ENCODE measurements at places on chromosomes 1 and 21.

DNA sequence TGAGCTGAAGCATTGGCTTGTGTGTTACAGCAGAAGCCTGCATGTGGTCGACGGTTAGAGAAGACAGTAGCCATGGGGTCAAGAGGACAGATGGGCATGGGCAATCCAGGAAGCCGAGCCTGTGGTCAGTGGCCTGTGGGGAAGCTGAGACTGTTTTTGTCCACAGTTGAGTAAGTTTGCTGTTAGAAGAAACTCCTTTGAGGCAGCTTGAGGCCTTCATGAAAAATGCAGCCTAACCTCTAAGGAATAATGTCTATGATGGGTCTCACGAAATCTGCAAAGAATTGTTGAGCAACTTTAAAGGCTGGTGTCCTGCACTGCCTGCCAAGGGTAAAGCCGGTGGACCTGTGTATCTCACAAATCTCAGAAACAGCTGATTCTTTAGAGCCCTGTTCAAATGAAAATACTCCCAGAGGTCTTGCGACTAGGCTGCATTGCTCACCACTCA is 322.4 kb downstream of the SETD4 start:
- DNase-seq, result no peak

GRCh38 chr1:48939042-48939441 is 162.4 kb upstream of the BEND5 start:
- no peak for DNase-seq

- no peak for DNase-seq
These were observed 10.1 kb downstream of the CCDC27 start for GRCh38 chr1:3762151-3762872.

DNA sequence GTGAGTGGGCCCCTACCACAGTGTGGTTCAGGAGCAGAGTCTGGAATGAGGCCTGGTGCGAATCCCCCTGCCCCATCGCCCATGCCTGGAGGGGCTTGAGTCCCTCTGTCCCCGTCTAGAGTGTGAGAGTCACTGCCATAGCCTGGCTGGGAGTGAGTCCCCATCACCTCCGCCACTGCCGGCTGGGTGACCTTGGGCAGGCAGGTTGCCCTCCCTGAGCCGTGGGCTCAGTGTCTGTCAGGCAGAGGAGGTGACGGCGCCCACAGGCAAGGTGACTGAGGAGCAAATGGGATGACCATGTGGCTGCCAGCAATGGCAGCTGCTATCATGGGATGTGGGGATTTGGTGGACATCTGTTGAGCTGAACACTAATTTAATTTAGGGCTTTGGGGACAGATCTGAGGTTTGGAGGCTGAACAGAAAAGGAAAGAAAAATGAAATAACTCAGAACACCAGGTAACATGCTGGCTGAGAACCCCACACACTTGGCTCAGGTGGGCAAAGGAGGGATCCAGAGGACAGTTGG is 38.1 kb upstream of the GPR153 start:
- DNase-seq, result no peak

- DNase-seq, result no peak
These were observed 87.7 kb downstream of the NPHP4 start for GRCh38 chr1:5904551-5904950.

DNA sequence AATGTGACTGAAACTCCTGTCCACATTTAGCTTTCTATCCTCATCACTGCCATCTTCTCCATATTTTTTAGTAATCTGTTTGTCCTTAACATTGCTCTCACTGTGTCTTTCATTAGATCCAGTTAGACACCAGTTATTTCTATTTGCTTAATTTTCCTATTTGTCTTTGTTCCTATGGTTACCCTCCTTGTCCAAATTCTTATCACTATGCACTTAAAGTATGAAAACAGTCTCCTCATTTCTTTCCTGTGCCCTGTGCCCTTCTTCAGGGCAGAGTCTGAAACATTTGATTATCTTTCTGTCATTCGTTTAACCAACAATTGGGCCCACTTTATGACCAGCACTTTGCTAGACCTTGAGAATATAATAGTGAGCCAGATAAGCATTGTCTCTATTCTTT is 64.2 kb downstream of the SLC30A7 start:
- no peak for DNase-seq

GRCh38 chr1:186424539-186424938 is 36.4 kb downstream of the PDC start:
- no peak for DNase-seq

DNA sequence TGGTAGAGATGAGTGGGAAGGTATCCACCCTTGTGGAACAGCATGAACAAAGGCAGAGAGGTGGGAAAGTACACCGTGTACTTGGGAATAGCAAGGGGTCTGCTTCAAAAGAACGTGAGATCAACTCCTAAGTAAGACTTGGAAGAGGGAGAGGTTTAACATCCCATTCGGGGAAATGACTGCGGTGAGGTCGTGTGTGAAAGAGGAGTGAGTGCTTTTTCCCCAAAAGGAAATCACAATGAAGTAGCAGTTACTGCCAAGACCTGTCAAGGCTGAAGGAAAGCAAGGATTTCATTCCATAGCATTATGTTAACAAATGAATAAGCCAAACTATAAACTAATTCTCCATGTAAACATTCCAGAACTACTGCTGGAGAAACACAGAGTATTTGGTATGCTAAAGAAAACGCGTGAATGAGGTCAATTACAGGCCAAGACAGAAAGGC is 20.0 kb upstream of the SYDE2 start:
- no peak for DNase-seq

- peak; percentile 57 for DNase-seq
These were observed 25.1 kb downstream of the SYNJ1 start for GRCh38 chr21:32702702-32703101.

DNA sequence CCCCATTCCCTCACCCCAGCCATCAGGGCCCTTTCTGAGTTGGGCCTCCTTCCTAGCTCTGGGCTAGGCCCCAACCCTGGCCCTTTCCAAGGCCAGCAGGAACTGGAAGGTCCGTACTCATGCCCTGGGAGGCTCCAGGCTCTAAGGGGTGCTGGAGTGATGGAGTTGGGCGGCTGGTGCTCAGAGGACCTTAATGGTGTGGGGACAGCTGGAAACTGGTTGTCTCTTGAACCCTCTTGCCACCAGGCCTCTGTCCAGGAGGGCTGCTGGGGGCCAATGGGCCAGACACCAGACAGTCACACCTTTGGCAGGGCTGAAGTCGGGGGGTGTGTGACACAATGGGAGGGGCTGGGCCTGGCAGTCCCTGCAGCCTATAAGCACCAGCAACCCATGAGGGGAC is 9.2 kb upstream of the PADI1 start:
- DNase-seq, result no peak

GRCh38 chr1:28301368-28302174 is 27.3 kb upstream of the MED18 start:
- no peak for DNase-seq

DNA sequence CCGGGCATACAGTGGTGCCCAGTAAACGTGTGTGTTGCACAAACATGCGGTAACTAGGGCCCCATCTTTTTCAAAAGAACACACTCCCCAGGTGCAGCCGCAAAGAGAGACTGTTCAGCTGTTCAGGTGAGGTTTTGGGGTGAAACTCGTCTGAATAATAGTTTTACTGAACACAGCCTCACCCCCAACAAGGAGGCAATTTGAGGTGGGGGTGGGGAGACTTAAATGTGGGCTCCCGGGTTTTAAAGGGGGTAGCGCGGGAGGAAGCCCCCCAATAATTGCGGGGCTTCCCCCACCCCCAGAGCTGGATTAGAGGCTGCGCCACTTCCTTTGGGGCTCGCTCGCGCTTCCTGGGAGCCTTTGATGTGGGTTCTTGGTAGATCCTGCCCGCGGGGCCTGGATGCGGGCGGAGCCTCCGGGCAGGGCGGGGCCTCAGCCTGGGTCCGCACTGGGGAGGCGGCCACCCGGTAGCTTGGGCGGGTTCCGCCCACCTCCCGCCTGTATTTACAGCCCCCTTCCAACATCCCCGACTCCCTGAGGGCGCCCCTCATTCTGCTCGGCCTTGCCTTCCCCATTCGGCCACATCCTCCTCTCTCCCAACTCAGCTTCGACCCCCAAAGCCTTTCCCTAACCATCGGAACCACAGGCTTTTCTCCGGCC is 6.4 kb upstream of the EPHA2 start:
- no peak for DNase-seq

GRCh38 chr1:193462629-193463320 is 276.4 kb upstream of the B3GALT2 start:
- no peak for DNase-seq

DNA sequence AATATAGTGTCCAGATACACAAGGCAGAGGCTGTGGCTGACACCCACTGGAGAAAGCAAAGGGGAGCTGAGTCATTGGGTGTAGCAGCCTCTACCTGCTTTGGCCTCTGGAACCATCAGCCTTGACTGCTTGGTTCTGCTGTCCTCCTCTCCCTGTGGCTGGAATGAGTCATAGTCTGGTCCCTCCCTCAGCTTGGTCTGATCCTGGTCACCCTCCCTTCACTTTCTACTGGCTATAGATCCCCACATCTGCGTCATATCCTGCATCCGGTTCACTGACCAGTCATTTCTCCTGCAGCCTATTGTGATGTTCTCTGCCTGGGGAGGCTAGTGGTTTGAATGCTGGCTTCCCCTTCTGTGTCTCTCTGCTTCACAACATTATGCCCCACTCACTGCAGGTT is 372.8 kb upstream of the DAB1 start:
- DNase-seq, result peak; percentile 86

- no peak for DNase-seq
These were observed 12.1 kb upstream of the TSPEAR start for GRCh38 chr21:44723177-44724131.
